ENCODE measurements at places on chromosomes 12 and 14.

DNA sequence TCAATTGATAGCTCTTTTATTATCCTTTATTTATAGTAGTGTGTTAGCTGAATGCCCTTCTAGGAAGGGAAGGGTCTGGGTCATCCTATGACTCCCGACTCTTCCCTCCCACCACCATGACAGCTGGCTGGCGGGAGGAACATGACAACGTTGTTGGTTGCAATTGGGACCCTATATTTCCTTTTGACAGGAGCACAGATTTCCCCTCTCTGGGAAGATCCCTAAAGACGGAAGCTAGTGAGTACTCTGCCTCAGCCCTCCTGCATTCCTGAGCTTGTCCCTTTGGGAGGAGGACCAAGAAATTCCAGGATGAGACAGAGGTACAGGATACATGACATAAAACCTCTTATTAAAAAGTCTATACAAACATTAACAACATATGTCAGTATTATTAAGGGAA is 485.4 kb downstream of the NAV3 start:
- DNase-seq, result no peak

DNA sequence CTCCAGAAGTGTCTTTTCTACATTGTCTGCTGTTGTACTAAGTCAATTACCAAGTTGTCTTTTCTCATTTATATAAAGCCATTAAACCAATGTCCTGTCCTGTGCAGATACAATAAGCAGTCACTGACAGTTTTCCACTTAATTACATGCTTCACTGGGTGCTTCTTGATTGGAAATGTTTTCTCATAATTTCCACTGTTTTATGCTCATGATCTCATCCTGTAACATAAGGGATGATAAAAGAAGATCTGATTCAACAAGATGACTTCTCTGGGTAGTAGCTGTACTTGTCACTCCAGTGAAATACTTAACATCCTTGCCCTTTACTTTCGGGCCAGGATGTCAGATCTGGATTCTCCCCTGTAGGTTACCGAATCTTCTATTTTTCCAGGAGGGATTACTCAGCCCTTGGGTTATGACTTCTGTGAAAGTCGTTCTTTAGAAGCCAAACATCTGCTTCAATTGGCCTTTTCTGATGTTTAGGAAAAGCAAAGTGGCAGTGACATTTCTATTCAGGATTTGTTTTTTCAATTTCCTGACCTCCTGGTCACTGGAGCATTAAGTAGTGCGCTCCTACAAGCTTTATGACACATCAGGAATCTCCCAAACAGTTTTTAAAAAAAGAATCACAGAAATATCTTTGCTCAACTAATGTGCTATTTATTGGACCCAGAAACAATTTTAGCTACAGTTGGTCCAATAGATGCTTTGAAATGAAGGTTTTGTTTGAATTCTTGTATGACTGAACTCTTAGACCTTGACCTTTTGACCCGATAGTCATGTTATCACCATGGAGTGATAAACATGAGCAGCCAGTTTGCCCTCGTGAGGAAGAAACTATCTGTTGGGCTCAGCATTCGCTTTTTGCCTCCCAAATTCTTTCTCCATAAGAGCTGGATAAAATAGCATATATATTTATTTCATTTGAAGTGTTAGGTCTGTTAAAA is 234.5 kb upstream of the SSTR1 start:
- DNase-seq, result no peak

DNA sequence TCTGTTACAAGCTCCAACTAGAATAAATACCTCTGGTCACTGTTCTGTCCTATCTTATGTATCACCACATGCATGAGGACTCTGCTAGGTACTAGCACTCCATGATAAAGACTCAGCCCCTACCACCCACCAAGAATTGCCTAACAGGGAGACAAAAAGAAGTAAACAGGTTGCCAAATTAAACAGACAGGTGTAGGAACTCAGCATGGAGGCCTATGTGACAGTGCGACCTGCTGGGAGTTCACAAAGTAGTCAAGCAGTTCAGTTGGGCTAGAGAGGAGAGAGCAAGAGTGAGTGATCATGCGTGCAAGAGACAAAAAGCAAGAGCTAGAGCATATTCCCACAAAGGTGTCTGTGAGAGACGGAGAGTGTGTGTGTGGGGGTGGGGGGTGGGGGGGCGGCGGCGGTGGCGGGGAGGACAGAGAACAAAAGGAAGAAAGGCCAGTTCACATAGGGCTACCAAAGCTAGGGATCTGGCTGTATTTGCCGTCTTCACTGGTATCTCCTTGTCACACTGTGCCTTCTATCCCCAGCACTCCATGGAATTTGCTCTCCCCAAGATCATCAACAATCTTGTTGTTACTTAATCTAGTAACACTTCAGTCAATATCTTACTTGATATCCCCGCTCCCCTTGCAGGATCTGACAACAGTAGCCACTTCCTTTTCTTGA is 81.2 kb downstream of the SPPL3 start:
- no peak for DNase-seq

DNA sequence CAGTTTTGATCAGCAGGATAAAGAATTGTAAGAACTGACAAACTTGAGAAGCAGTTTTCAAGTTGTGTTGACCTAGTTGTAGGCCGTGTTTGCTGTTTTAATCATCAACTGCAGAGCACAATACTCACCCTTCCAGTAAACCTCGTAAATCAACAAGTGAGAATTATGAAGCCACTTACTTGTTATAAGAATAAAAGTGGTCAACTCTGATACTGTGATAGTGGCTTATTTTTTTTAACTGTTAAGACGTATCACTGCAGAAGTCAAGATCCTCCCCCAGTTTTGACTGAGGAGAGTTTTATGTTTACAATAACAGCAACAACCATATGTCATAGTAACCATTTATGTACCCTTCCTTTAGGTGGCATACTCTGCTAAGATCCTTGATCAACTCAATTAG is 100.8 kb upstream of the DACT1 start:
- DNase-seq, result no peak

- DNase-seq, result no peak
Measured at GRCh38 chr14:69231486-69231885, 28.5 kb upstream of the GALNT16 start.

- no peak for DNase-seq
Measured at GRCh38 chr14:101589486-101590015, 28.3 kb downstream of the DIO3 start.

GRCh38 chr12:3974883-3975282 is 101.7 kb upstream of the PARP11 start:
- DNase-seq, result no peak

- no peak for DNase-seq
Measured at GRCh38 chr12:56522411-56523193, 982 bp downstream of the RBMS2 start.

GRCh38 chr14:63046339-63047268 is 1.3 kb upstream of the KCNH5 start:
- no peak for DNase-seq

DNA sequence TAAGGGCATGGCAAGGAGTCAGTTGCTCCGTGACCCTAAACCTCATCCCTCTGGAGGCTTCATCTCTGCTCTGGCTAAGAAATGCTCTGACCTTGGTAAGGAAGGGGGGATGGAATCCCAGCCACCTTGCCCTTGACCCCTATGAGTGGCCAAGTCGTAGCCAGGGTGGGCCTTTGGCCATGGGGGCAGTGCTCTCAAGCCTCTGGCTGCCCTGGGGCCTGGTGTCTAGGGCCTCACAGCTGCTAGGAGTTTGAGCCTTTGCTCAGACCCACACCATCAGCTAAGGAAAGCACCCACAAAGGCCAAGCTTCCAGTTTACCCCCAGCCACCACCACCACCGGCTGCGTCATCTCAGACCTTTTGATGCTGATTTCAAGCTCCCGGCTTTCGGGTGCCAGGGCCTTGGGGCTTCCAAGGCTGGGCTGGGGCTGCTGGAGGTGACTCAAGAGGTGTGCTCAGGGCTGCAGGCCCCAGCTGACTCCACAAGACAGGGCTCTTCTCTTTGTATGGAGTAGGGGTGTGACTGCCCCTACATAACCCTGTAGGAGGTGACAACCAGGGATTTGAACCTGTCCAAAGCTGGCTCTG is 3.7 kb downstream of the ASB2 start:
- no peak for DNase-seq
